ENCODE measurements at places on chromosomes 1 and 21. TPM values are rescaled to one million over a fixed set of nuclear protein-coding genes. Genes with fewer than 3 reads are reported as not detected.

Gene GRIK1
- not detected for total RNA-seq

Gene LMX1A
- total RNA-seq = not detected

DNA sequence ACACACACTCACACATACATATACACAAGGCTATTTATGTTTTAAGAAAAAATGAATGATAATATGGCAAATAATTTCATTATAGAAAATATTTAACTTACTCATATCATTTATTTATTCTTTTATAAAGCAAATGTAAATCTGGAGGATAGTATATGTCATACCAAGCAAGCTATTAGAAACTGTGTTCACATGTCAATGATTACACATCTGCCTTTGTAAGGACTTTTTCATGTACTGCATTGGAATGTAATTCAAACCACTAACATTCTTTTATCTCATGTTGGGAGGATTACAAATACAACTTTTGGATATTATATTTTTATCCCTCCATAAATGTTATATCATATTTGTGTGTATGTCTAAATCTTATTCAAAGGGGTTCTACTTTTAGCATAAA is 1887.4 kb downstream of the NCAM2 start:
- no peaks in the 10 kb centered on the region for H3K36me3 ChIP-seq
- no peak overlapping the region for H3K27ac ChIP-seq
- no peaks in the 10 kb centered on the region for H3K4me1 ChIP-seq
- H3K4me3 ChIP-seq = no peak overlapping the region
- no peak for DNase-seq
- H3K27me3 ChIP-seq = no peaks in the 10 kb centered on the region

DNA sequence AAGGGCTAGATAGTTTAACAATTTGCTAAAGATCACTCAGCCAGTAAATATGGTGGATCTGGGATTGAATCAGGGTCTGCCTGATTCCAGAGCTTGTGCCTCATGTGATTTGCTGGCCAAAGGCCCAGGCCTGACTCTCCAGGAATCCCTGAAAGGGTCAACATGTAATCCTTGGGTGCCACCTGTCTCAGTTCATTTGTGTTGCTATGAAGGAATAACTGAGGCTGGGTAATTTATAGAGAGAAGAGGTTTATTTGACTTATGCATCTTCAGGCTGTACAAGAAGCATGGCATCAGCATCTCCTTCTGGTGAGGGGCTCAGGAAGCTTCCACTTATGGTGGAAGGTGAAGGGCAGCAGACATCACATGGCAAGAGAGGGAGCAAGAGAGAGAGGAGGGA is 144.9 kb downstream of the FCRL5 start:
- H3K36me3 ChIP-seq = no peaks in the 10 kb centered on the region
- no peak overlapping the region for H3K27ac ChIP-seq
- H3K4me1 ChIP-seq = no peaks in the 10 kb centered on the region
- no peak for DNase-seq
- no peak overlapping the region for H3K4me3 ChIP-seq

DNA sequence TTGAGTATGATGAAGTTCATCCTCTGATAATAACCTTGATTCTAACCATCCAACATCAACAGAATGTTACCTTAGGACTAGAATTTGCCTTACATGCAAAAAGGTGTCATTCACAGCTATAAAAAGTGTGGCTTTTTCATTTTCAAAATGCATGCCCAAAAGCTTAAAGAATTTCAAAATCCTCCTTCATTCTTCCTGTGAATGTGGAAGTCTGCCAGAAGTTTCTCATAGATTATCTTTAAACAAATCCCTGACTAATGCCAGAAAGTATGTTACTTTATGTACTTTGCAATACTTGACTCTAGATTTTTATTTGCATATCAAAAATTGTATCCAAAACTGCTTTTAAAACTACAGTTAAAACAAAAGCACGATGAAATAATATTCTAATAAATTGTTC is 270.6 kb upstream of the ZRANB2 start:
- no peak for DNase-seq
- no peaks in the 10 kb centered on the region for H3K27me3 ChIP-seq
- H3K4me1 ChIP-seq = no peaks in the 10 kb centered on the region
- H3K36me3 ChIP-seq = no peaks in the 10 kb centered on the region
- H3K4me3 ChIP-seq = no peak overlapping the region

Gene MATN1
- total RNA-seq = 2.2 TPM

Gene CACNA1S
- not detected for total RNA-seq

GRCh38 chr1:201505503-201505890 is 1.4 kb downstream of the CSRP1 start:
- no peaks in the 10 kb centered on the region for H3K27me3 ChIP-seq
- no peak overlapping the region for H3K27ac ChIP-seq
- H3K4me1 ChIP-seq = peaks cover 20% of the 10 kb centered on the region
- no peaks in the 10 kb centered on the region for H3K36me3 ChIP-seq

DNA sequence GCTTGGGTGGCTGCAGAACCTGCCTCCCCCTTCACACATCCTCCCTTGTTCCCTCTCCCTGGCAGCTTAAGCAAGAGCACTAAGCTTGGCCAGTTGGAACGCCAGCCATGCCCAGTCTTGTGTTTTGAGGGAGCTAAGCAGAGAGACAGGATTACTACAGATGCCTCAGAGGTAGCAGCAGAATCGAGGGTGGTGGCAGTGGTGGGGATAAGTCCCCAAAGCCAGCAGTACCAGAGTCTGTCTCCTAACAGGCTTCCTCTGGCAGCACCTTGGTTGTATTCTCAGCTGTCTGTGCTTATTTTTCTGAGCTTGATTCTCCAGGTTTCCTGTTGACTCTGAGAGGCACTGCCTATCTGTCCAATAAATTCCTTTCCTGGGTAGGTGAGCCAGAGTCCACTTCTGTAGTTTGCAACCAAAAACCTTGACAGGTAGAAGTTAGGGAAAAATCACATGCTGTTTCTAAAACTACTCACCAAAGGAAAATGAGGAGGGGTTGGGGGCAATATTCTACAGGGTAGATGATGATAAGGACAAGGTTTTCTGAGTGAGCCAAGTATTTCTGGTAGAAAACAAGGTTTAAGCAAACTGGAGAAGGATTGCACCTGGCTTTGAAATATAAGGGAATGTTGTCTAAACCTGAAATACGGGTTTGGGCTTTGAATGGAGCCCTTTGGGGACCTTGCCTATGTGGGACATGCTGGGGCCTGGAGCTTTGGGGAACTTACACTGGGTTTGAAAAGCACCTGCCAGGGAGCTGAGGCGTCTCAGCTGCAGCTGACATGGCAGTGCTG is 100.8 kb downstream of the PBX1 start:
- no peak overlapping the region for H3K27ac ChIP-seq
- no peaks in the 10 kb centered on the region for H3K27me3 ChIP-seq
- H3K4me1 ChIP-seq = no peaks in the 10 kb centered on the region
- H3K36me3 ChIP-seq = no peaks in the 10 kb centered on the region

Gene CDK18
- 2.6 TPM for total RNA-seq

- no peak for DNase-seq
- H3K4me1 ChIP-seq = no peaks in the 10 kb centered on the region
- H3K36me3 ChIP-seq = no peaks in the 10 kb centered on the region
- H3K27ac ChIP-seq = no peak overlapping the region
- no peaks in the 10 kb centered on the region for H3K27me3 ChIP-seq
These were observed 59.7 kb downstream of the UBE2T start for GRCh38 chr1:202282025-202282371.

Gene ACTRT2
- total RNA-seq = not detected

DNA sequence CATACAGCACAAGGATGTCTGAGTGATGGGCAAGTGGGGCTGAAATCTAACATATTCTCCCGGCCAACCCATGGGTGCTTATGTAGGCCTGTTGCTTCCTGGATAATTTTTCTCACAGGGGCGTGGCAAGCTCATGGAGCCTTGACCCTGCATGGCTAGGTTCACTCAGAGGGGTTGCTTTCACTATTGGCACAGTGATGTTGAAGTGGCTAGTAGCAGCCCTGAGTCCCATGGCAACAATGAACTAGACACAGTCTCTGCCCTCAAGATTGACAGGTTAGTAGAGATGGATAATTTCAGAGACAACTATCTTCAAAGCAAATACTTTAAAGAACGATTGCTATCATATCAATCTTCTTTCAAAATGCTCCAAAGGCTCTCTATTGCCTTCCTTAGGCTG is 6.5 kb upstream of the MAB21L3 start:
- no peaks in the 10 kb centered on the region for H3K36me3 ChIP-seq
- H3K27me3 ChIP-seq = peaks cover 2% of the 10 kb centered on the region
- no peak overlapping the region for H3K27ac ChIP-seq
- no peak for DNase-seq

GRCh38 chr1:8731162-8731561 is 86.3 kb downstream of the RERE start:
- H3K4me1 ChIP-seq = no peaks in the 10 kb centered on the region
- no peaks in the 10 kb centered on the region for H3K36me3 ChIP-seq
- H3K27ac ChIP-seq = no peak overlapping the region
- H3K27me3 ChIP-seq = no peaks in the 10 kb centered on the region

Gene LDLRAD1
- total RNA-seq = not detected

GRCh38 chr1:182054698-182055326 is 6.7 kb downstream of the ZNF648 start:
- H3K27me3 ChIP-seq = no peaks in the 10 kb centered on the region
- H3K4me1 ChIP-seq = no peaks in the 10 kb centered on the region
- DNase-seq = peak; percentile 39
- H3K4me3 ChIP-seq = no peak overlapping the region
- H3K36me3 ChIP-seq = no peaks in the 10 kb centered on the region

DNA sequence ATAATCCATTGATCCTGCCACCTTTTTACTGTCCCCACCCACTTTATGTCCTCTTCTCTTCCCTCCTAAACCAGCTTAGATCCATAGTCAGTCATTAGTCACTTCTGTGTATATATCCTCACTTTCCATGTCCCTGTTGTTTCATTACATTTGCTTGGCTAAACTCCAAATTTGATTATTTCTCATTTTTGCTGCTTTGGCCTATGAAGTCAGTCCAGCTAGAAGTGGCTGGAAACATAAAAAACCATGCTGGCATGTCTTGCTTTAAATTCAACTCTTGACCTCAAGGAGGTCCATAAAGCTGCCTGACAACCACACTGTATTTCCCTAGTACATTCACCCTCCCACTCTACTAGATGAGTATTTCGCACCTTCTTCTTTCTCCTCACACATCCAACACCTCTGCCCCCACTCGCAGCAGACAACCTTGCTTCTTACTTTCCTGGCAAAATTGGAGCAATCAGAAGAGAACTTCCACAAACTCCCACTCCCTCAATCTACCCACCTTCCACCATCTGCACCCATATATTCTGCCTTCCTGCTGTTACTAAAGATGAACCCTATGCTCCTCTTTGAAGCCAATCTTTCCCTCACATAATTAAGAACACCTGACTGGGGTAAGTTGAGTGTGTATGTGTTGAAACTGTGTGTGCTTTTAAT is 72.1 kb downstream of the ZNF648 start:
- no peak for DNase-seq
- no peak overlapping the region for H3K4me3 ChIP-seq
- no peaks in the 10 kb centered on the region for H3K36me3 ChIP-seq
- H3K4me1 ChIP-seq = no peaks in the 10 kb centered on the region
- peaks cover 4% of the 10 kb centered on the region for H3K27me3 ChIP-seq
- H3K27ac ChIP-seq = no peak overlapping the region

GRCh38 chr1:36818771-36819170 is 215.5 kb downstream of the GRIK3 start:
- H3K36me3 ChIP-seq = no peaks in the 10 kb centered on the region
- no peak overlapping the region for H3K27ac ChIP-seq
- no peaks in the 10 kb centered on the region for H3K27me3 ChIP-seq

- no peaks in the 10 kb centered on the region for H3K4me1 ChIP-seq
- DNase-seq = no peak
These were observed 252.5 kb downstream of the SIPA1L2 start for GRCh38 chr1:232377494-232377770.

GRCh38 chr1:94727846-94728715 is 92.1 kb upstream of the SLC44A3 start:
- H3K27ac ChIP-seq = no peak overlapping the region
- no peaks in the 10 kb centered on the region for H3K36me3 ChIP-seq
- no peak overlapping the region for H3K4me3 ChIP-seq

Gene DIRAS3
- not detected for total RNA-seq

Gene ADCY10
- total RNA-seq = not detected

DNA sequence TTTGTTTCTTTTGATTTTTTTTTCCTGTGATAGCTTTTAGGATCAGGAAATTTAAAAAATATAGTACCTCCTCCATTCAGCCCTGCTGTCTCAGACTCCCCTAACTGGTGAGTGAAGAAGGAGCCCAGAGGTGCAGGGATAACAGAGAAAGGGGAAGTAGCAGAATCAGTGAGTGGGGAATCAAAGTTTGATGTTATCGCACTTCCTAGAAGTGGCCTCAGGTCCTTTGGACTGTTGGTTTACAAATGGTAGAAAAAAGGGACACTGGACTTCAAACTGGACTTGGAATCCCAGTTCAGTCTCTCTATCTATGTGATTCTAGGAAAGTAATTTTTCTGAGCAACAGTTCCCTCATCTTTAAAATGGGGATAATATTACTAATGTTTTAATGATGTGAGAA is 99.5 kb downstream of the FGGY start:
- no peaks in the 10 kb centered on the region for H3K36me3 ChIP-seq
- no peaks in the 10 kb centered on the region for H3K4me1 ChIP-seq
- no peak for DNase-seq
- no peak overlapping the region for H3K4me3 ChIP-seq
- H3K27ac ChIP-seq = no peak overlapping the region

- H3K4me3 ChIP-seq = no peak overlapping the region
- no peaks in the 10 kb centered on the region for H3K27me3 ChIP-seq
- H3K4me1 ChIP-seq = no peaks in the 10 kb centered on the region
- H3K36me3 ChIP-seq = no peaks in the 10 kb centered on the region
These were observed 64.8 kb downstream of the DHRS3 start for GRCh38 chr1:12552951-12553921.

DNA sequence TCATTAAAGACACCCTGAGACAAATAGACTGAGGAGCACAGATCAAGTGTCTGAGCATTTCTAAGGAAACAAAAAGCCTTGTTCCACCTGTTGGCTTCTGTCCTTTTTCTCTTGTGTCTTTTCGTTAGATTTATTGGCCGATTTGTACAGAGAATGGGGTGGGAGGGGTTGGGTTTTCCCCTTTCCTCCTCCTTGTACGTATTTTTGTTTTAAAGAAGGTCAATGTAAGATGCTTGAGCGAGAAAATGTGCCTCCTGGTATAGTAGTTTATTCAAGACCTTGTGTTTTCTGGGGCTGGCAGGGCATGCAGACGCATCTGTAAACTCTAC is 1.2 kb downstream of the BCL9 start:
- H3K4me1 ChIP-seq = peaks cover 47% of the 10 kb centered on the region
- peak overlapping the region; percentile 80 for H3K27ac ChIP-seq
- peak overlapping the region; percentile 78 for H3K4me3 ChIP-seq
- no peak for DNase-seq

- no peaks in the 10 kb centered on the region for H3K27me3 ChIP-seq
- no peak overlapping the region for H3K27ac ChIP-seq
- no peak for DNase-seq
- H3K36me3 ChIP-seq = no peaks in the 10 kb centered on the region
These were observed 113.0 kb upstream of the GADD45A start for GRCh38 chr1:67571901-67572593.

Gene RNPEP
- total RNA-seq = 31.0 TPM

- no peak for DNase-seq
- no peaks in the 10 kb centered on the region for H3K4me1 ChIP-seq
- H3K4me3 ChIP-seq = no peak overlapping the region
- no peaks in the 10 kb centered on the region for H3K36me3 ChIP-seq
These were observed 27.2 kb downstream of the NGF start for GRCh38 chr1:115310581-115311473.

Gene ADGRL4
- total RNA-seq = not detected

GRCh38 chr1:234918181-234918841 is 210.3 kb downstream of the TOMM20 start:
- no peak for DNase-seq
- no peak overlapping the region for H3K27ac ChIP-seq
- H3K4me1 ChIP-seq = no peaks in the 10 kb centered on the region
